D341Med (cell line): ENCODE measurements at places on chromosomes 12 and 14.
A peak's percentile ranks its signal among the peaks of the same experiment; 100 is the strongest.

GRCh38 chr14:32203928-32204357 lies 874 bp upstream of the RNU6-8 start:
- DNase-seq = no peak

GRCh38 chr12:94722664-94723063 lies 72.3 kb upstream of the TMCC3 start:
- DNase-seq = no peak

GRCh38 chr14:89418976-89419375 lies 1.9 kb upstream of the FOXN3 start:
- no peak for DNase-seq

DNA sequence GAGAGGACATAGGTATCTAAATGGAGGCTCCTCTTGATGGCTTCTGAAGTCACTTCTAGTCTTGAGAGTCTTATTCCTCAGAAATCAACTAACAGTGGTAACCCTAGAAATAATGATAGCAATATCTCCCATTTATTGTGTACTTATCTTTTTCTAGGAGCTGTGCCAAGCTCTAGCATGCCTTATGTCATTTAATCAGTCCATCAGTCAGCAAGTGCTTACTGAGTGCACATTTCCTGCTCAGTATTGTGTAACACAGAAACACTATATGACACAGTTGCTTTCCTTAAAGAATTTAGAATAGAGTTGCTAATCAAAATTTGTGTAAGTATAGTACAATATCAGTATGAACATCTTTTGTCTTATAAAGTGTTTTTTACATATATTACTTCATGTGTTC lies 36.6 kb downstream of the KRT76 start:
- no peak for DNase-seq

DNA sequence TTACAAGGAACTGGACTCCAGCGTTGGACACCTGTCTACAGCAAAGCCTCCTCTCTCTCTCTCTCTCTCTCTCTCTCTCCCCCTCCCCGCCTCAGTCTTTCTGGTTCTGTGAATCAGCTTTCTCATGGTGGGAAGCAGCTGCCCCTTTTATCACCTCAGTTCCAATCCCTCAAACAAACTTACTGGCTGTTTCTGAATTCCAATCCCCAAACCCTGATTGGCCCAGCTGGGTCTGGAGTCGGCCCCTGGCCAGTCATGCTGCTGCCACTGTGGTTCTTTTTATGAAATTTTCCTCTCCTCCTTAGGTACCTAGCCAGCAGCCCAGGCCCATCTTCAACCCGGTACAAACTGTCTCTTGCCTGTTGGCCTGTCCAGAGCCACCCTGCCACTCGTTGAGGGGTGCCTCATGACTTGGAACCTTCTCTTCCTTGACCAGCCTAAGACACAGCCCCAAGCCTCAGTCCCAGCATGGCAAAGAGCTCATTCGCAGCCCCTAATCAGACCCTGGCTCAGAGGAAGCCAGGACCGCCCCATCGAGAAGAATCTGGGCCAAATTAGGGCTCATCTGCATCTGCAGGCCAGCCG lies 9.4 kb upstream of the MORN3 start:
- DNase-seq = no peak

- no peak for DNase-seq
These were observed 65.7 kb downstream of the MVK start for GRCh38 chr12:109639151-109639872.

DNA sequence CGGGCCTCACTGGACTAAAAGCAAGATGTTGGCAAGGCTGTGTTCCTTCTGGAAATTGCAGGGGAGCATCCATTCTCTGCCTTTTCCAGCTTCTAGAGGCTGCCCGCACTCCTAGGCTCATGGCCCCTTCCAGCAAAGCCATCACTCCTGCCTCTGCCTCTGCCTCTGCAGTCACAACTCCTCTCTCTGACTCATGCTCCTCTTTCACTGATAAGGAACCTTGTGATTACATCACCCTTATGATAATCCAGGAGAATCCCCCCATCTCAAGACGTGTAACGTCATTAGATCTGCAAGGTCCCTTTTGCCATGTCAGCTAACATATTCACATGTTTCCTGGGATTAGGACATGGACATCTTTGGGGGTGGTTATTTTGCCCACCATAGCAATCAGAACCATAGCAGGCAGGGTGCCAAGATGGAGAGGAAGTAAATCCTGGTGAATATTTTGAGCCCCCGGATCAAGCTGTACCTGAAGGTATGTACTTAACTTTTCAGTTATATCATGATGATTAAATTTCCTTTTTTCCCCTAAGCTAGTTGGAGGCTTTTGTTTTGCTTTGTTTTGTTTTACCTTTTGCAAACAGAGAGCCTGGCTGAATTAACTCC lies 123.6 kb downstream of the SCARB1 start:
- DNase-seq = no peak

- no peak for DNase-seq
These were observed 137.0 kb upstream of the MAX start for GRCh38 chr14:65239143-65239937.

DNA sequence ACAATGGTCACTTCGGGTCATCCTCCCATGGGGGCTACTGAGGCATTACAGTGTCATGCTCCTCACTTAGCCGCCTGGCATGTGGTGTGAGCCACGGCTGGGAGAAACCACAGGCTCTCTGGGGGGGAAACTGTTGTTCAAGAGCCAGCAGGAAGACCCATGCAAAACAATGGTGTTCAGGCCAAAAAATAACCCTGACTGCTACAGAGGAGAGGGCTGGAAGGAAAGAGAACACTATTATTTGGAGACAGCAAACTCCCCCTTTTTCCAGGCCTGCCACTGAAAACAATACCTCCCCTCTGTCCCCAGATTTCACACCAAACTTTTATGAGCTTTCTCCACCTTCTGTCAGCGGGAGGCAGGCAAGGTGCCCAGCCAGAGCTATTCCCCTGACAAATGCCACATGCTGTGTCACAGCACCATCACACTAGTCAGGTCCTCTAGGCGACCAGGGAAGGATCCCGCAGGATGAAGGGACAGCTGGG lies 83.7 kb downstream of the CHGA start:
- no peak for DNase-seq

- DNase-seq = no peak
These were observed 2.7 kb upstream of the KLHL33 start for GRCh38 chr14:20438664-20439063.

GRCh38 chr12:18799561-18799960 lies 61.6 kb downstream of the CAPZA3 start:
- no peak for DNase-seq

DNA sequence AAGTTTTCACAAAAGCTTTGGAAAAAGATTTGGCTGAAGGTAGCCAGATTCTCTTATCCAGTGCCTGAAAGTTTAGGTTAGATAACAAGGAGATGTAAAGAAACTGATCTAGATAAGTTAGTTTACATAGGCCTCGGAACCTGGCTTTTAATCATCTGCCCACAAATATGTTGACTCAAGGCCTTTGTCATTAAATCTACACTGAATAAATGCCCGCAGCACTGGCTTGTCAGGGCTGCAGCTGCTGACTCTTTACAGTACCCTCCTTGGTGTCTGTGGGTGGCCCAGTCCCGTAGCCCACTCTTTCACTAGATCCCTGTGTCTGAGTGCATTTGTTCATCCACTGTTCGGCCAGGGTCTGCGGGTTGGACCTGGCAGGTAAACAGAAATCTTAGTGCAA lies 58.0 kb downstream of the TMEM116 start:
- no peak for DNase-seq

DNA sequence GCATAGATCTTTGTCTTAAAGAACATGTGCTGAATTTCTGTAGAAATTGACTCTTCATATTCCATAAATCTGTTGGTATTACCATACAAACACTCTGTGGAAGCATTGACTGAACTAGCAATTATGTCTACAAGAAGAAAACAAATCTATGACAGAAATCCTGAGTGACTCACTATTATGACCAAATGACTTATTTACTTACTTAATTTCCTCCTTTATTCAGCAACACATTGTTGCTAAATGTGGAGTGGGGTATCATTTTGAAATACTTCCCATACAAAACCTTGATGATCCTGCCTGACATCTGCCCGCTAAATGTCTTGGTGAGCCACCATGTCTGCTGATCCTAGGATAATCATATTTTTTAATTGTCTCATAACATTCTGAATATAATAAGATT lies 99.1 kb upstream of the SLCO1C1 start:
- no peak for DNase-seq

GRCh38 chr12:110906985-110907384 lies 13.4 kb downstream of the MYL2 start:
- no peak for DNase-seq

GRCh38 chr12:9367201-9367600 lies 159.0 kb upstream of the PZP start:
- no peak for DNase-seq

DNA sequence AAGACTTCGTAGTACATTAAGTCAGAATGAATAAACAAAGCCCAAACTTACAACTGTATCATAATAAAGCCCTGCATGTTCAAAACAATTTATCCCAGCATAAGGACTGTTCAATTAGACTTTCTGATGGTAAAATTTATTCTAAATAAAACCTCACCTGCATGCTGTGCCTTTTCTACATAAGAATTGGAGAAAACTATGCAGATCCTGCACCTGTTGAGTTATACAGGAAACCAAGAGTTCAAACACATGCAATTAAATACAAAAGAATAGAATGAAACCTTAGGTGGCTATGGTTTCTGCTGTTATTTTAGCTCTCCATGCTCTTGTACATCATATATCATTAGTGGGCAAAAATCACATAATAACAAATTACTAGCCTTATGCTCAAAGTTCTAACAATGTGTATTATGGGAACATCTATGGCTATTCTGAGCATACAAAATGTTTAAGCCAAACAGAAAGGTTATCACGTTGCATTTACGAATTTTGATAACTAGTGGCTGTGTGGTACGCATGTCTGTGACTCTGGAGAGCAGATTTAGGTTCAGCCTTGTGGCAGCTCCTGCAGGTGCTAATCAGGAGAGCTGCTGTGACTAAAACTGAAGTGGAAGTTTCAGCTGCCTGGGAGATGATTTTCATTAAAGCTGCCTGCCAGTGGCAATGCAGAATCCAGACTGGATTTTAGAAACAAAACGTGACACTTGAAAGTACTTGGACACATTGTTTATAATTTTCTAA lies 36.1 kb upstream of the LRFN5 start:
- no peak for DNase-seq

DNA sequence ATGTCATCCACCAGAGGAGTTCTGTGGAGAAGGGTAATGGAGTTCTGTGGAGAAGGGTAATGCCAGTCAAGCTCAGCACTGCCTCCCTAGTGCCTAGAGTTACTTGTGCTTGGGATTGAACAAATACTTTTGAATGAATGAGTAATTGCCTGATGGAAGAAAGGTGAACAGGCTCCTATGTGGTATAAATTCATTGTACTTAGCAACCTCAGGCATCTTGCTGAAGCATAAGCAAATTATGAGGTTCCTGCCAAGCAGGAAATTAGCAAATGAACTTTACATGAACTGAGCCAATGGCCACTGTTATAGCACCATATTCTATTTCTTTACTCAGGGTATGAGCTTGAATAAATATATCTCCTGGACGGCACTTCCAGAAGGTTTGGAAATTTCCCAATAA lies 1047.2 kb downstream of the SLC6A15 start:
- DNase-seq = no peak

GRCh38 chr14:102509746-102510615 lies at the start of gene ANKRD9:
Gene ANKRD9, minus strand, starts transcription at chr14:102509776. Its CDS starts 1,887 bp downstream, at chr14:102507889.
- peak; percentile 99 for DNase-seq

- peak; percentile 76 for DNase-seq
These were observed 60.4 kb upstream of the FBRSL1 start for GRCh38 chr12:132429602-132429945.

DNA sequence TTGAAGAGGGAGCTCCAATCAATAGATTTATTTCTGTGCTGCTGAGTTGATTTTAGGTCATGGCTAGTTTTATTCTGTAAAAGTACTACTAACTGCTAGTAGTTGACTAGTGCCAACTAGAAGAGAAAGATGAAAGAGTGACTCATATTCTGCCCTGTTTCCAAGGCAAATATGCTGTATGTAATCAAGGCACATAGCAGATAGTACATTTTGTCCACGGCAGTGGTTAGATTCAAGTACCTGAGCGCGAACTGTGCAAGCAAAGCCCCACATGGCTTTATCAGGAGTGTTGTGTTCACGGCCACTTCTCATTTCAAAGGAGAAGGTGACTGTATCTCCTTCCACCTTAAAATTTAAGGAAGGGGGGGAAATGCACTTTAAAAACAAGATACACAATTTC lies 126.8 kb downstream of the TRAFD1 start:
- no peak for DNase-seq

DNA sequence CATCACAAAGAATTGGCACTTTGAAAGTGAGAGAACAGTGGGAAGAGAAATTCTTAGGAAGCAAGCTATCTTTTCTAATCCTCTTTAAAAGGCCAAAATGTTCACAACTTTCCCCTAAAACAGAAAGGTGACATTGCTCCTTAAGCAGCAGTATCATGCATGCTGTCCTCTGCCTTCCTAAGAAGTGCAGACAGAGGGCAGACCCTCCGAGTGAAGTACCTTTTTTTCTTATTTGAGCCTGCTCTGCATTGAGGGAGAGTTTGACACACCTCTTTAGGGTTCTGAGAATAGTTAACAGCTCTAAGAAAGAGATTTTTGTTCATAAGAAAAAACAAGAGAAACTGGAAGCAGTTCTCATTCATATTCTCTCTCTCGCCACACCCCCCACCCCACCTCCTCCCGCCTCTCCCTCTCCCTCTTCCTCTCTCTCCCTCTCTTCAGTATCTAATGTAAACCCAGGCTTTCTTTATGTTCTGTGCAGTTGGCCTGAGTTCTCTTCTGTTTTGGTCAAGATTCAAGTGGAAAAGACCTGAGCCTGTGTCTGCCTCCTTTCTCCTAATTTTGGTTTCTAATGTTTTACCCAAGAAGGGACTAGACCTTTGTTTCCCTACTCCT lies 709.1 kb downstream of the DIO2 start:
- no peak for DNase-seq

DNA sequence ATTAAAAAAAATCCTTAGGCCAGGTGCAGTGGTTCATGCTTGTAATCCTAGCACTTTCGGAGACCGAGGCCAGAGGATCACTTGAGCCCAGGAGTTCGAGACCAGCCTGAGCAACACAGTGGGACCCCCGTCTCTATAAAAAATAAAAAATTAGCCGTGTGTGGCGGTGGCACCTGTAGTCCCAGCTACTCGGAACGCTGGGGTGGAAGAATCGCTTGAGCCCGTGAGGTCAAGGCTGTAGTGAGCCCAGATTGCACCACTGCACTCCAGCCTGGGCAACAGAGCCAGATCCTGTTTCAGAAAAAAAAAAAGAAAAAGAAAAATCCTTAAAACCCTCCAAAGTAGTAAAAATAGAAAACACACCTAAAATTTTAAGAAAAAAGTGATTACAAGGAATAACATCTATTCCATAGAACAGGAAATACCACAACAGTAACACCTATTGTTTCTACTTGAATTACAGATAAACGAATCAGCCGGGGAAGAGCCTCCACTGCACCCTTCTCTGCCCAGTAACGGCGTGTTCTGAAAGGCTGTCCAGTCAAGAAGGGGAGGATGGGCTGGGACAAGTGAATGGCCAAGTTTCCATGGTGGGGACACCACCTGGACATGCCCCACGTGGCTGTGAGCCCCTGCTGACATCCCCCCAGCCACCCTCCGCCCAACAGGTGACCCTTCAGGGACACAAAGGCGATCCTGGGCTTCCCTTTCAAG lies 17.8 kb downstream of the POLE start:
- DNase-seq = no peak

GRCh38 chr12:114744691-114745090 lies 60.7 kb upstream of the TBX3 start:
- DNase-seq = no peak
